Activated gamma-delta T cell (primary cell): ENCODE measurements at places on chromosomes 16 and 17.

- DNase-seq: no peak
Observed at GRCh38 chr16:85578599-85578948, 34.5 kb upstream of the GSE1 start.

GRCh38 chr17:2107506-2107905 lies 52.6 kb downstream of the HIC1 start:
- DNase-seq: no peak

- no peak for DNase-seq
Observed at GRCh38 chr17:77924757-77925336, 33.7 kb upstream of the TNRC6C start.

GRCh38 chr16:86490859-86491639 lies 19.3 kb upstream of the FOXF1 start:
- no peak for DNase-seq

- DNase-seq: no peak
Observed at GRCh38 chr17:27630607-27631410, at the start of gene LGALS9. Gene LGALS9, plus strand, starts transcription at chr17:27631188. Its CDS starts 78 bp downstream, at chr17:27631266.

DNA sequence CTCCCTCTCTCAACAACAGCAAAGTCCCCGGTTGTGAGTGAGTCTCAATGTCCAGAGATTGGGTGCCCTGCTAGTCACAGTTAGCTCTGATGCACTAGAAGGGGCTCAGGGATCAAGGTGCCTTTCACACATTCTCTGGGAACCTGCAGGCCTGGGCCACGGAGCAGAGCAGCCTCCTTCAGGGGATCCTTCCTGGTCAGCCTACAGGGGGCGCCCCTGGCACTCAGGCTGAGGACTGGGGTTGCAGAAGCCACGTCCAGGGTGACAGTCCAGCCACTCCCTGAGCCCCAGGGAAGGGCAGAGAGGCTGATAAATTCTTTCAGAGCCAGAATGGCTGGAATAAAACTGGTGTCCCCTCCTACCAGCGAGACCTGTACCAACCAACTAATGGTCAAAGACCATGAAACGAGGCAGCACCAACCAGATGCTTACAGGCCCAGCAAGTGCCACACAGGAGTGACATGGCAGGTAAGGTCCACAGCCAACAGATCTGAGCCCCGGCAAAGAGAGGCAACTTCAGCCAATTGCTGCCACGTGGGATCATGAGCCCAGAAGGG lies 43.5 kb downstream of the ST3GAL2 start:
- DNase-seq: no peak

- no peak for DNase-seq
Observed at GRCh38 chr17:58947824-58948223, 158.9 kb downstream of the TRIM37 start.

DNA sequence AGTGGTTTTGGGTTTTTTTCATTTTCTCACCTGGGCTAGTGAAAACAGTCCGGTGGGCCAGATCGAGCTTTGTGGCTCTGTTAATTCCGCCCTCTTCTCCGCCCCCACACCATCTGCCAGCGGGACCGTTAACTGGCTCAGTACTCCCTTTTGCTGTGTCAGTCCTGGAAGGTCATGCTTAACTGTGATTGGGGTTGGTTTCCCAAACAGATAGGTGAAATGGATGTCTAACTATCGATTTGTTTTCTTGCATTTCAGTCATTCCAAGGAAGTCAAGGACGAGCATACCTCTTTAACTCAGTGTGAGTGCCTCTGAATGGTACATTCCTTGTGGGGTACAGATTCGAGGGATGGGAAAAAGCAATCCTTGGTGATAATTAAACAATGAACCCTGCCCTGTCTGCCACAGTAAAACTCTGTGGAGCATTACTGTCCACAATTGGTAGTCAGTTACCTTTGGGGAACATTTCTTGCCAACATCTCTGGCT lies 56.7 kb downstream of the YPEL2 start:
- no peak for DNase-seq
